Activated T-cell treated with anti-CD3 and anti-CD28 coated beads, Interleukin-2, amount 50 U/mL, for 72 hours (primary cell): ENCODE measurements at places on chromosomes 1 and 21.

GRCh38 chr1:43233631-43234030, 36.2 kb upstream of the TMEM125 start:
- DNase-seq = no peak

DNA sequence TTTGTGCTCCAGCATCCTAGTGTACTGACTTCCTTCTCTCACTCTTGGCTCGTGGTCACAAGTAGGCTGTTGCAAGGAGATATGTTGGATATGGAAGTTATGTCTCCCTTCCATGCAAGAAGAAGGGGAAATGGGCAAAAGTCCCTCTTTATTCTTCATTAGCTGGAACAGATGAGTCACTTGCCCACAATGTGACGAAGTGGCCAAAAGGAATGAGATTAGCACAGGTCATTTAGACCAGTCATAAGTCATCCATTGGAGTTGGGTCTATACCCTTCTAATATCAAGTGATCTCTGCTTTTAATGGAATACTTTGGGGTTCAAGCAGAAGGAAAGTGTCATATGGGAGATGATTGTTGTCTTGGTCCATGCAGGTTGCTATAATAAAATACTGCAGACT, 91.2 kb upstream of the NGF start:
- no peak for DNase-seq

DNA sequence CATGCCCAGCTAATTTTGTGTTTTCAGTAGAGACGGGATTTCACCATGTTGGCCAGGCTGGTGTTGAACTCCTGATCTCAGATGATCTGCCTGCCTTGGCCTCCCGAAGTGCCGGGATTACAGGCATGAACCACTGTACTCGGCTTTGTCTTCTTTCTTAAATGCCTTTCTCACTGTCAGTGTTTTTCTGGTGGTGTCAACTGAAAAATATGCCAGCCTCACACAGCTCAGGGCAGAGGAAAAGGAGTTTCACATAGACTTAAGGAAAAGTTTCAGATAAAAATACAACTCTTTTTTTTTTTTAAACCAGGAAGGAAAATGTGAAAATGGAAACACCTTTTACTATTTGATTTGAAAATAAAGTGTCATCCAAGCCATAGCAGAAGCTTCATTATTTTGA, 4.6 kb upstream of the MAB21L3 start:
- DNase-seq = no peak

DNA sequence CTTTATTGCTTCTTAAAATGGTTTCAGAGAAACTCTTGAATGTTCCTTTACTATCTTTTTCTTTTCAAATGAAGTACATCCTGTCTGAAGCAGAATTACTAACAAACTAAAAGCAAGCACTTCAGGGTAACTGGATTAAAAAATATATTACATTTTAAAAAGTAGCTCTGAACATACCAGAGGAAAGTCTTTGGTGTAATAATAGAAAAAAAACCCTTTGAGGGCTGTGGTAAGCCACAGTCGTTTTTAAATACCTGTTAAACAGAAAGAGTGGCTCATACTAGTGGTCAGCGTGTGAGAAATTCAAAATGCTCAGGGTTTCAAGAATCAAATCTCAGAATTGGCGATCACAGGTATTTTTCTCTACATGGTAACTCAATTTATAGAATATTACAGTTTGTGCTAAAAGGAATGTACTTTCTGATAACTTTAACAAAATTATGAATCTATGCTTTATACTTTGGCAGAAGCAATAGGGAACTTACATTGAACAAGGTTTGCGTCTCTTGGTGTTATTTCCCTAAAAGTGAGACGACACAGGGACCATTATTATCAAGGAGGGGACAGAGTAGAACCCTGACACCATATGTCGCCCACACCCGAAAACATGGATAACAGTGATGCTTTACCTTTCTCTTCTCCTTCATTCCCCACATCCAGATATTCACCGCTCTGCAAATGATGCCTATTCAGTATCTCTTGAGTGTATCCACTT, 97.0 kb upstream of the DPH5 start:
- no peak for DNase-seq
